ENCODE measurements at places on chromosomes 16 and 17. TPM values are rescaled to one million over a fixed set of nuclear protein-coding genes. Genes with fewer than 3 reads are reported as not detected.

The PPM1E gene
- total RNA-seq: 0.05 TPM

The ACSM2A gene
- not detected for total RNA-seq

The CCDC102A gene
- 9.3 TPM for total RNA-seq

The NPB gene
- 0.11 TPM for total RNA-seq

The KRT28 gene
- total RNA-seq: not detected

The VPS25 gene
- total RNA-seq: 68.9 TPM

The SLC13A2 gene
- not detected for total RNA-seq
